ENCODE measurements at places on chromosomes 7 and 10.
A peak's percentile ranks its signal among the peaks of the same experiment; 100 is the strongest.

- no peak for DNase-seq
Measured at GRCh38 chr10:121509796-121510195, 88.4 kb downstream of the FGFR2 start.

DNA sequence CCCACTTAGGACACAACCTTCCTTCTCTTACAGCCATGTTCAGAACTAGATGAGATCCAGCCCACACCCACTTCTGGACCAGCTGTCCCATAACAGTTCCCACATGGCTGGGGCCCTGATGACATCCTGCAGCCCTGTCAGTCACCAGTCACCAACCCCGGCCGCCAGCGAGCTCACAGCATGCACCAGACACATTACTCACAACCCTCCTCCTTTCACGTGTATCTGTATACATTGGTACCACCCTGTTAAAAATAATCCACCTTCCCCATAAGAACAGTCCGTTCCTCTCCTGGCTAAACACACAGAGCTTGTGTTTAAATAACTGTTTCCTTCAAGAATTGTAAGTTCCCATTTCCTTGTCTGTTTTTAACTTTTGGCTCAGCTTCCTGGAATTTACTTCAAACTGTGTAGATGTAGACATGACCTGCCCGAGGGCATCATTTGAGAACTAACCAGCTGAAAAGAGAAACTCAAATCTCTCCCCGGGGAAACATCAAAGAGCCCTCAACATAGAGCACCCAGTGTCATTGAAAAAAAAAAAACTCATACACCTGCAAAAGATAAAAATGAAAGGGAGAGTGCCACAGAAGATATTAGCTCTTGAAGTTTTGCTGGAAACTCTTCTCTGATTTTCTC, 26.0 kb upstream of the PRLHR start:
- no peak for DNase-seq

GRCh38 chr7:149714910-149715471, 58.4 kb downstream of the ZNF467 start:
- DNase-seq: no peak

GRCh38 chr7:123492485-123492884, 41.9 kb downstream of the IQUB start:
- no peak for DNase-seq

GRCh38 chr7:129343099-129343700, 91.0 kb upstream of the STRIP2 start:
- DNase-seq: no peak

DNA sequence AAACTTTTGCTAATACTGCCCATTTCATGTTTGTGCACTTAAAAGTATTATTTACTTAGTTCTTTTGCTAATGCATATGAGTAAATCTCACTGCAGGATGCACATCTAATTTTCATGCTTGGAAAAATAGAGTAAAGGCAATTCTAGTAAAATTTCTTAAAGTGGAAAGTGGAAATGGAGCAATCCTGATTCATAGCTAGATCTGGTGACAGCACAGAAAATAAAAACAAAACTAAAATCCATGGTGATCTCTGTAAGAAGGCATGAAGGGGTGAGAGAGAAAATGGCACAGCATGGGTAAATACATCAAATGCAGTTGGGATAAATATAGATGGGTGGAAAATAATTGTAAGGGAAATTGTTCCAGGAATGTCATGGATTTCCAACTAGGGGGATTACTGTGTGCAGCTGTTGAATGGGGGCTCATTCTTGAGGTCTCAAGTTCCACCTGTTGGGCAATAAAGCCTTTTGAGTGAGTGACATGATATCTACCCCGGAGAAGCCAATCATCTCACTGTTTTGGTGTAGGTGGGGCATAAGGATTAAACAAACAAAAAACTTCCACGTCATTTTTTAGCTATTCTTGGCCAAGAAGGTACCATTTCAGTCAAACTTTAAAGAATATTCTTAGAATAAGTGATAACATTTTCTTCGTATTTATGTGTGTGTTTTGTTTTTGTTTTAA, 1.7 kb upstream of the MCU start:
- no peak for DNase-seq

- no peak for DNase-seq
Measured at GRCh38 chr7:77320714-77321113, 95.4 kb downstream of the GSAP start.

DNA sequence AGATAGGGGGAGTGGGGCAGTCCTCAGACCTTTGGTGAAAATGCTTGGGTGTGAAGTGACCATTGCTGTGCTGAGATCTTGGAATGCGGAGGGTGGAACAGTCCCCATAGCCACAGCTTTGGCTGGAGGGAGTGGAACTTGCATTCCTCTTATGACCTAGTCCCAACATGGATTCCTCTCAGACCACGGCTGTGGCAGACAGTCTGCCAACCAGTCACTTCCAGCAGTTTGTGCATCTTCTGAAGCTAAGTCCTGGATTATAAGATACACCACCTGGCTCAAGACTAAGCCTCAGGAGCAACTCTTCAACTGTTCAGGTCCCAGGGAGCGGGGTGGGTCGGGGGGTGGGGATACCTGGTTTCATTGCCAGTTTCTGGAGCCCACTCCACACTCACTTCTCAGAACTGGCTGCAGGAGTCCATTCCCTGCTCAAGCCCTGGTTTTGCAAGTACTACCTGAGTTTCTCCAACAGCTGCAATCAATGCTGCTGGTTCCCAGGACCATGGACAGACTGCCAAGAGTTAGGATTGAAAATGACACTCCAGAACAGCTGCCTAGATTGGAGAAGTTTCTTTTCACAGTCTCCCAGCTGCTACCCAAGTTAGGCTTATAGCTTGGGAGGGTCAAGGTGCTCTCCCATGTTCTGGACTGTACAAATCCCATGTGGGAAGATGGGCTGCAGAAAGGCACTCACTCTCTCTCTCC, 29.1 kb upstream of the DGKB start:
- no peak for DNase-seq

DNA sequence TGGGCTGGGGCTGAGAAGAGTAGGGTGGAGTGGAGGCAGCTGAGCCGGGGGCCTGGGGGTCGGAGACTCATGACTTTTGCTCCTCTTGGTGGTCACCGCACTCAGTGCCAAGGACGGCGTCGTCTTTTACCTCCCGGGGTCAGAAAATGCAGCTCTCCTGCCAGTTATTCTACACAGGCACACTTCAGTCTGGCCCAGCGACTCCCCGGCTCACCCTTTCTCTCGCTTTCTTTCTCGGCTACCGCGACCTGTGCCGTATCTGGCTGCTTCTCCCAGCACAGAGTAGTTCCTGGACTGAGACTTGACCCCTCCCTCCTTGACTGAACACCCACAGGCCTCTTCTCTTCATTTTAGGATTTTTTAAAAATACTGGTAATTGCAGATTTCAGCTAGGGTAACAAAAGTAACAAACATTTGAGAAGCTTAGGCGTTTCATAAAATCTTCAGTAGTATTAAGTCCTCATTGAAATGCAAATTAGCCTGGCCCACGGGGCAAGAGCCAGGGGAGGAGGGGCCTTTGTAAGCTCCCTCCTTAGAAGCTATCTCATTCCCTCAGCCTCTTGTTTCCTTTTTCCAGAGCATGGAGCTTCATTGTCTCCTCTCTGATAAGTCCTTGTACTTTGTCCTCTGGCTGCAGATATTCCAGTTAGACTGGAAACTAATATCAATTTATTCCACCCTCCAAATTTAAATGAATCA, 1.1 kb upstream of the PRLHR start:
- DNase-seq: no peak

- DNase-seq: no peak
Measured at GRCh38 chr7:106692450-106693051, 31.6 kb upstream of the CCDC71L start.

- no peak for DNase-seq
Measured at GRCh38 chr10:103637011-103637410, 143.5 kb downstream of the NEURL1 start.

GRCh38 chr10:58857251-58857805, 319.1 kb upstream of the PHYHIPL start:
- no peak for DNase-seq

GRCh38 chr10:50318129-50318528, 66.8 kb upstream of the ASAH2 start:
- DNase-seq: no peak

GRCh38 chr7:51013218-51013786, 230.6 kb upstream of the GRB10 start:
- no peak for DNase-seq

GRCh38 chr7:157853076-157853788, 516.4 kb downstream of the DNAJB6 start:
- DNase-seq: peak; percentile 37

- no peak for DNase-seq
Measured at GRCh38 chr10:33796680-33797079, 462.2 kb upstream of the NRP1 start.

DNA sequence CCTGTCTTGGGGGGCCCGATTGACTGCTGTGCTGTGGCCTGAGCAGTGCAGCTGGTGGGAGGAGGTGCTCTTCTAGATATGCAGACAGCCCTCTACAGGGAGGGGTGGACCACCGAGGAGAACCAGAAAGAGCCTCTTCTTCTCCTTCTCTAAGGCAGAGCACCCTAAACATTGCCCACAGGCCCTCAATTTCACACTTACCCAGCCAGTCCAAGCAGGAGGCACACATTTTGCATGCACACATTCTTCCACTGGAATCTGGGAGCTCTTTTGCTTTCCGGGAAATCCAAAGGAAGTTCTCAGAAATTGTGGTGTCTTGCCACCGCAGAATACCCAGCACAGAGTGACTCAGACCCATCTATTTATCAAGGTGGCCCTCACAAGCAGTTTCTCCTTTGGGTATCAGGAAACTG, 45.8 kb downstream of the EEPD1 start:
- DNase-seq: no peak

DNA sequence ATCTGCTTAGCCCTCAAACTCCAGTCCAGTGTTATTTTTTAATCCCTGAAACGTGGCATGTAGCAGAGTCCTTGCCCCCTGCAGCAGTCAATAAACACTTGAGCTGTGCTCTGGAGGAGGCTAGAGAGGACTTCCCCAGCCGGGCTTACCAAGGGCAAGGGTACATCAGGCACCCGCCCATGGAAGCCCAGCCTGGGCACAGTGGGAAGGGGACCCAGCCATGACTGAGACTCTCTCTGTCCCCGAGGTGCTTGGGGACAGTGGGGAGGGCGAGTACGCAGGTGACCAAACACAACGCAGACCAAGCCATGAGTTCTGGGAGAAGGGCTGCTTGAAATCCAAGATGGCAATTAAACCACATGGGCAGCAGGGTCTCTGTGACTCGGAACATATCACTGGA, 45.2 kb downstream of the EBF3 start:
- DNase-seq: no peak

DNA sequence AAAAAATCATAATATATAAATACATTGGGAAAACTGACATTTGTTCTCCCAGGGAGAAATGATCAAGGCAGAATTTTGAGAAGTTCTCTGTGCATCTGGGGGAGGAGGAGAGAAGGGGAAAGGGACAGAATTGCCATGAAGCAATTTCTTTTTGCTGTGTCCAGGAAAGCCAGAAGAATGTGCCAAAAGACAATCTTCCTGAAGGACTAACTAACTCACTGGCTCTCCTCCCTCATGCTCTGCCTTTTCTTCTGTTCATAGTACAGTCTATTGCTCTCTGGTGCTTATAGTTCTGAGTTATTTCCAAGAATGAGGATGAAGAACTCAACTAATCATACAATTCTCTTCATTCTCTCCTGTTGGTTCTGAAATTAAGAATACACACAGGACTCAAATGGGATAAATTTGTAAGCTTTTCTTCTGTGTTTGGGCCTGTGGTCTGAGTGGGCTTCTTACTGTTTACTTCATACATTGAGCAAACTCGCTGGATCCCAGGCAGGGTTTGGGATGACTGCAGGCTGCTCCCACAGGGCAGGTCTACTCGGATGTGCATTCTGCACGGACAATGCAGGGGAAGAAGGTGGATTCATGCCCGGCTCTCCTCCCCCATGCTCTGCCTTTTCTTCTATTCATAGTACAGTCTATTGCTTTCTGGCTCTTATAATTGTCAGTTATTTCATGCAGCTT, 22.2 kb upstream of the FAM171A1 start:
- no peak for DNase-seq

DNA sequence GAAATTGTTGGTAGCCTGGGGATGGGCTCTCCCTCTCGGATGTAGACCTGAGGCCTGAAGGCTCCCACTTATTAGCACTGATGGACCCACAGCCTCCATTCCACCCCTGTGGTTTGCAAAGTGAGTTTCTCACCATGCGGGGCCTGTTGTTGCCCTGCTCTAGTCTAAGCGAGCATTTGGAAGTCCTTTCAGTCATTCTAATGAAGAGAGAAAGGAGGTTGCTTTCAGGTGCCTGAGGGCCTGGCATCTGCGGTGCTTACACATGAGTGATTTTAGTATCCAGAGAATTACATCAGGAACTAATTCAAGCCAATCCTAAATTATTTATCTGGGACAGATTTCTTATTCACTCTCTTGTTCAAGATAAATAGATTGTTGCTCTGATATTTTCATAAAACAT, 61.6 kb downstream of the NAMPT start:
- DNase-seq: no peak

- DNase-seq: no peak
Measured at GRCh38 chr10:91629715-91630549, 2.9 kb downstream of the PPP1R3C start.

GRCh38 chr10:36608251-36608650, 517.1 kb upstream of the ANKRD30A start:
- DNase-seq: no peak

GRCh38 chr7:116499168-116500077, at the start of gene CAV2:
Gene CAV2, plus strand, starts transcription at chr7:116499738. Its CDS starts 44 bp downstream, at chr7:116499782.
- peak; percentile 86 for DNase-seq

GRCh38 chr7:1749864-1750466, 79.9 kb downstream of the ELFN1 start:
- peak; percentile 70 for DNase-seq

- DNase-seq: no peak
Measured at GRCh38 chr10:74898201-74898976, 72.0 kb downstream of the KAT6B start.

- no peak for DNase-seq
Measured at GRCh38 chr10:23192712-23193434, 761 bp downstream of the PTF1A start.

DNA sequence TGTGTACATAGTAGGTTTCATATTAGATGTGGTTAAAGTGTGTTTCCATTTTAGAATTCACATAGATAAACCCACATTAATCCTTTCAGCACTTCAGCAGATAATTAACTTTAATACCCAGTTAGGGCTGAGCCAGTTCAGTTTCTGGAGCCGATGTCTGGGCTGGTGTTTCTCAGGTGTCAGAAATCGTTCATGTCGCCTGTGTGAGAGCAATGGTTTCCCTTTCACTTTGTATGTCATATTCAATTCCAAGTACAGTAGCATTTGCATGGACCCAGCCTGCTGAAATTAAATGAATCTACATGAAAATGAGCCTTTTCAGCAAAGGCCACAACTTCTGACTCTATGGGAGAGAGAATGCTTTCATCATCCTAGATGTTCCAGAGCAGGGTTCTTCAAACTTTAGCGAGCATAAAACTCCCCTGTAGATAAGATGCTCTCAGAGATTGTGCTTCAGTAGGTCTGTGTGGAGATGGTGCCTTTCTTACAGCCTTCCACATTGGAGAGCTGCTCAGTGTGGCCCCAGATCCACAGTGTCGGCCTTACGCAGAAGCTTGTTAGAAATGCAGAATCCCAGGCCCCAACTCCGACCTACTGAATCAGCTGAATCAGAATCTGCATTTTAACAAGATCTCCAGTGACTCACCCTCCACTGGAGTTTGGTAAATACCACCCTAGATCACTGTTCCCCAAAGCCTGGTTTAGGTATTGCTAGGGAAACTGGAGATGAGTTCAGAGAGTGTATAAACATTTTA, 19.6 kb downstream of the WIPF3 start:
- no peak for DNase-seq

- DNase-seq: no peak
Measured at GRCh38 chr7:26729150-26729775, 135.1 kb downstream of the SKAP2 start.

- no peak for DNase-seq
Measured at GRCh38 chr7:77991656-77992055, 193.1 kb downstream of the PHTF2 start.

Data from Right ventricle myocardium superior (tissue), 1 donor.